CD4-positive, CD25-positive, alpha-beta regulatory T cell (primary cell): ENCODE measurements at places on chromosomes 13 and 19. TPM values are rescaled to one million over a fixed set of nuclear protein-coding genes. Genes with fewer than 3 reads are reported as not detected.

GRCh38 chr19:58563823-58564222, 5.4 kb upstream of the UBE2M start:
- no peak for DNase-seq

- DNase-seq = no peak
Measured at GRCh38 chr13:69319656-69320055, 788.0 kb upstream of the ATXN8OS start.

DNA sequence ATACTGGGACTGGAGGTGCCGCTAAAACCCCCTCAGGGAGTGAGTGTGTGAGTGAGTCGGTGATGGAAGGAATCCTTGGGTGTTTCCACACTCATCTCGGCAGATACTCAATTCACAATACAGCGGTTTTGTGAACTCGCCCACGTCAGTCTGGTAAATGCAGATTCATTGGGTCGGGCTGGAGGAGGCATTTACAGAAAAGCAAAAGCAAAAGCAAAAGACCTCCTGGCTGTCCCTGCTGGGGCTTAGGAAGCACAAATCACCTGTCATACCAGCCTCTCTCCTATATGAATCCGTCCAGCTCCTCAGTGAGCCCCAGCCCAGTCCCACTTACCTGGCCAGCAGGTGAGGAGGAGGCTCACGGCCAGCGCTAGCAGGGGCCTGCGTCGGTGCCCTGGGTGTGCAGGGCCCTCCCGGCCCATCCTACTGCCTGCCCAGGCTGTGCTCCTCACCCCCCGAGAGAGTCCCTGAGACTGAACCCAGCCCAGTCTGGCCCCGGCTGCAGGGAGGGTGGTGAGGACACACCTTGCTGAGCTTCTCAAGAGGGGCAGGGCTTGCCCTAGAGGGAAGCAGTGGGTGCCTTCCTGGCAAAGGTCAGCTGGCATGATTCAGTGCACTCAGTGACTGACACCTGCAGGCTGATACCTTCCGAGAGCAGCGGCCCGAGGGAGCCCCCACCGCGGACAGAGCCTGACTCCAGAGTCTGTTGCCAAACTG, at the start of gene MUC16:
TSS of gene MUC16 (minus strand) at position 475 of the 717 bp plus-strand sequence.
- DNase-seq = no peak

DNA sequence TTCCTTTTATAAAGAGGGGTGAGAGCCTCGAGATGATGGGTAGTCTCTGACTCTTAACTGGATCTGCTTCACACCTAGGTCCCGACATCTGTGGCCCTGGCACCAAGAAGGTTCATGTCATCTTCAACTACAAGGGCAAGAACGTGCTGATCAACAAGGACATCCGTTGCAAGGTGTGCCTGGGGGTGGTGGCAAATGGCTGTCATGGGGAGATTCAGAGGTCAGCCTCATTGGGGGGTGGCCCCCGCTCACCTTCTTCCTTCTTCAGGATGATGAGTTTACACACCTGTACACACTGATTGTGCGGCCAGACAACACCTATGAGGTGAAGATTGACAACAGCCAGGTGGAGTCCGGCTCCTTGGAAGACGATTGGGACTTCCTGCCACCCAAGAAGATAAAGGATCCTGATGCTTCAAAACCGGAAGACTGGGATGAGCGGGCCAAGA, 1.6 kb downstream of the CALR start:
- no peak for DNase-seq

C19orf85 gene
- not detected for total RNA-seq

ABCA7 gene
- 161 TPM for total RNA-seq

CGB7 gene
- not detected for total RNA-seq

ZNF358 gene
- total RNA-seq = 0.30 TPM

DNA sequence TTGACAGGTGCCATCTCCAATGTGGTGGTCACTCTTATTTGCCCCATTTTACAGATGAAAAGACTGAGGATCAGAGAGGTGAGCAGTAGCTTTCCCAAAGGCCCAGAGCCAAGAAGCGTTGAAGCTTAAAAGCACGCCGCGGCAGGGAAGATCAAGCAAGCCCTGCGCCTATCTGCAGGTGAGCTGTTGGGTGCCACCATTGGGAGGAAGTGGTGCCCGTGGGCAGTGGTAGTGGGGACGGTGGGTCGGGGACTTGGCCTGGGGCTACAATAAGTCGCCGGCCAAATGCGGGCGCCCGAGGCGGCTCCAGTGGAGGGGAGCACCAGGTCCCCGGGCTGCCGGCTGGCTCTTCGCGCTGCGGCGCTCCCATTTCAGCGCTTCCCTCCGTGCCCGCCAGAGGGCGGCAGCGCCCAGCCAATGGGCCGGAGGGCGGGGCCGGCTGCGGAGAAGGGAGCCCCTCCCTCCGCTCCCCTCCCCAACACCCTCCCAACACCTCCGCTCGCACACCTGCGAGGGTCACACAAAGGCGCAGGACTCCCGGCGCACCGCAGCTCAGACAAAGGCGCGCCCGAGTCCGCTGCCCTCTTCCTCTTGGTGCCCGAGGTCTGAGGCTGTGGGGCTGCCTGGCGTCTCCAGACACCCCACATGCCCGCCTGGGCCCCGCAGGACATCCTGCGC, 744 bp upstream of the POU2F2 start:
- peak; percentile 86 for DNase-seq

GRCh38 chr19:17933414-17934129, 757 bp downstream of the CCDC124 start:
- no peak for DNase-seq

DNA sequence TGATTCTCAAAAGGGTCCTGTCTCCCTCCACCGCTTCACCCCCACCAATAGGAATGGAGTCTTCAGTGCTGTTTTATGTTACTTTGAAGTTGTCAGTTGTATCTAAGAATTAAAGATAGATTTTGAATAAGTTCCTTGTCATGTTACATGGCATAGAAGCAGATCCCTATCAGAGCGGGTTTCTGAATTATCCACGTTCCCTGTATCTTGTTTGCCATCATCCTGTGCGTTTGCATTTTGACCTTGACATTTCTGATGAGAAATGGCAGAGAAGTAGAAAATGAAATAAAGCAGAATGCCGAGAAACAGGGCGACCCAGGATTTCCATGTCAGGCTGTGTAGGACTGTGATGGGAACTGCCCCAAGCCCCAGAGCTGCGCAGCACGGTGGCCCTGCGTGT, 120.7 kb upstream of the RNF113B start:
- no peak for DNase-seq

DNA sequence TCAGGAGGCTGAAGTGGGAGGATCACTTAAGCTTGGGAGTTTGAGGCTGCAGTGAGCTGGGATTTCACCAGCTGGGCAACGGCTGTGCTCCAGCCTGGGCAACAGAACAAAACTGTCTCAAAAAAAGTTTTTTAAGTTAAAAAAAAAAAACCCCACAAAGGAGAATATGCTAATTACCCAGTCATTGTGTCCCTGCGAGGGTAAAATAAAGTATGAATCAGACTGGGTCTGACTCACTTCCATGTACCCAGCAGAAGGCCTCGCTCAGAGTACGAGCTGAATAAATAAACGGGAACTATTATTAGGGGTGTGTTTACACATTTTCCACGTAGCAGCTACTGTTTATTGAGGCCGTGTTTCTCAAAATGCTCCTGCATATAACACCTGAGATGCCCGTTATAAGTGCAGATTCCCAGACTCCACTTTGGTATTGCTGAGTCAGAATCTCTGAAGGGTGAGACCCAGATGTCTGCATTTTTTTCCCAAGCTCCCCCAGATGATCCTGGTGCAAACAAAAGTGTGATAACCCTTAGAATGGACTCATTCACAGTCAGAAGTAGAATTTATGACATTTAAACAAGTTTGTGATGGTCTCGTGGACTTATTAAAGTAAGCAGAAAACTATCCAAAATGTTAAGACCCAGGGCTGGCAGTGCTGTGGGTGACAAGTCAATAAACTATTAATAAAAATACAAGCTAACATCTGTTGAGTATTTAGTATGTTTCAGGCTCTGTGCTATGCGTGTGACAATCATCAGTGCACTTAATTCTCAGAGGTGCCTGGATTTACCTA, 28.2 kb downstream of the KCNC3 start:
- DNase-seq = no peak

DNA sequence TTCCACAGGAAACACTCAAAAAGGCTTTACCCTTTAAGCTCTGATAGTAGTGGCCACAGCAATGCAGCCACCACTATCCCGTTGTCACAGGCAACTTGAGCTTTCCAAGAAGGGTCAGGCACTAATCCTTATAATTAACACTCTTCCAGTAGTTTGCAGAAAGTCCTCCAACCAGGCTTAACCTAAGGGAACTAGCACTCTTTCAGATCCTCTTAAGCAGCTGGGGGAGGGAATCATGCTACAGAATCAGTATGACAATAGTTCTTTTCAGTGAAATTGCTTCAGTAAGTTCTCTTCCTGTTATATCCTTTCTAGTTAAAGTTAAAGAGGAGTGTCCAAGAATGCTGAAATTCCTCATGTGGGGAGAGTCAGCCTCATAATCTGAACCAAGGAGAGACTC, 82.2 kb downstream of the TNFSF11 start:
- DNase-seq = no peak

FCAR gene
- total RNA-seq = not detected

DNA sequence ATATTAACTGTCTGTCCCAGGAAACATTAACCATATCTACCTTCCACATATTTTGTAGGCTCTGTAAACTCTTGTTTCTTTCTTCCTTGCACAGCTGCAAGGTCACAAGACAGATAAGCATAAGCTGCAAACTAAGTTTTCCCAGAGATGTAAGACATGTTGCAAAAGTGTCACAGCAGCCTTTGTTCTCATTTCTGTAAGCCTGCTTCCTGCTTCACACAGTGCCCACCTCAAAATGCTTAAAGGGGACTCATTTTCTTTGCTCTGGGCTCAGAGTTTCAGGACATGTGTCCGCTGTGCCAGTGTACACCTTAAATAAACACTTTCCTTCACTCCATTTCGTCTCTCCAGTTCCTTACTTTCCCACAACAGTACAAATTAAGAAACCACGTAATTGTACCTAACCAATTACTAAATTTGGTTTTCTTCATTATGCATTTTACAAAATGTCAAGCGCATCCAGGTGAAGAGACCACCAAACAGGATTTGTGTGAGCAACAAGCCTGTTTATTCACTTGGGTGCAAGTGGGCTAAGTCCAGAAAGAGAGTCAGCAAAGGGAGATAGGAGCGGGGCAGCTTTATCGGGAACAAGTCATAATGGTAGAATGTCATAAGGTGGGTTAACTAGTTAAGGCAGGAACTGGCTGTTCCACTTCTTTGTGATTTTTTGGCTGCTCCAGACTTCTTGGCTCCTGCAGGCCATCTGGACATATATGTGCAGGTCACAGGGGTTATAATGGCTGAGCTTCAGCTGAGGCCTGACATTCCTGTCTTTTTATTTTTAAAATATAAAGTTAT, 12.7 kb upstream of the ZNF431 start:
- DNase-seq = no peak

DNA sequence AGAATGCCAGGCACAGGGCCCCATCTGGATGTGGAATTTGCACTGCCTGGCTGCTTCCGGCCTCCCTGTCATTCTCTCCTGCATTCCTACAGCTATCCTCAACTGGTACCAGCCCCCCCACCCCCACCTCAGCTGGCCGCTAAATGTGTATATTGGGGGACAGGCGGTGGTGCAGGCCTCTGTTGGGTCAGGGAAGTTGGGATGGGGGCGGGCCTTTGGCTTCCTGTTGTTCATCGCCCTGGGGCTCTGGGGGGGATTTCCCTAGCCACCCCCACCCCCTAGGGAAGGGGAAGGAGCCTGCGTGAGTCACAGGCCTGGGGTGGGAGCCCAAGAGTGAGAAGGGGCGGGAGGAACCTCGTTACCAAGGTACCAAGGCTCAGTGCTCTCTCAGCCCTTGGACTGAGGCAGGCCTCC, 10.6 kb downstream of the POU2F2 start:
- peak; percentile 40 for DNase-seq

SPIB gene
- not detected for total RNA-seq

- DNase-seq = no peak
Measured at GRCh38 chr13:32007494-32007893, 24.1 kb upstream of the FRY start.

ZNF99 gene
- total RNA-seq = not detected
